Activated CD4-positive, alpha-beta T cell treated with anti-CD3 and anti-CD28 coated beads, Interleukin-2, Interleukin-6, amounts not matched to agents 100 ng/mL and 50 ng/mL, durations not matched to agents 16 hours and 8 hours (primary cell): ENCODE measurements at places on chromosomes 7 and 10.

GRCh38 chr7:28939844-28940544, 18.1 kb downstream of the TRIL start:
- no peak for DNase-seq

DNA sequence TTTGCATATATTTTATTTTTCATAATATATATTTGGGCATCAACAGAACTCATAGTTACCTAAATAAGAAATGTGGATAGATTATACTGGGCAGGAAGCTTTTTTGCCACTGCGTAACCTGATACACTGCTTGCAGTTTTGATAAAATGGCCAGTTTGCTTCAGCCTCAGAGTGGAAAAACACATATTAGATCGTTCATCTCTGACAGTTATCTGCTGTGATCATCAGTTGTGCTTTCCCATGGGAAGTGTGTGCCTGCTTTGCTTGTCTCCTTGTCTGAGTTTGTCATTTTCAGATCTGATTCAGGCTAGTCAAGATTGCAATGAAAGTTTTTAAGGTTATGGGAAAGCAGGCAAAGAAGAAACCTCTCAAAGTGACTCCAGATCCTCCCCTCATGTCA, 54.0 kb downstream of the ADAM12 start:
- no peak for DNase-seq

- no peak for DNase-seq
Observed at GRCh38 chr7:69893906-69894305, 295.6 kb downstream of the AUTS2 start.

GRCh38 chr10:6222755-6223154, 20.0 kb downstream of the PFKFB3 start:
- DNase-seq: no peak

- DNase-seq: no peak
Observed at GRCh38 chr7:98988641-98989040, 110.3 kb downstream of the TRRAP start.

DNA sequence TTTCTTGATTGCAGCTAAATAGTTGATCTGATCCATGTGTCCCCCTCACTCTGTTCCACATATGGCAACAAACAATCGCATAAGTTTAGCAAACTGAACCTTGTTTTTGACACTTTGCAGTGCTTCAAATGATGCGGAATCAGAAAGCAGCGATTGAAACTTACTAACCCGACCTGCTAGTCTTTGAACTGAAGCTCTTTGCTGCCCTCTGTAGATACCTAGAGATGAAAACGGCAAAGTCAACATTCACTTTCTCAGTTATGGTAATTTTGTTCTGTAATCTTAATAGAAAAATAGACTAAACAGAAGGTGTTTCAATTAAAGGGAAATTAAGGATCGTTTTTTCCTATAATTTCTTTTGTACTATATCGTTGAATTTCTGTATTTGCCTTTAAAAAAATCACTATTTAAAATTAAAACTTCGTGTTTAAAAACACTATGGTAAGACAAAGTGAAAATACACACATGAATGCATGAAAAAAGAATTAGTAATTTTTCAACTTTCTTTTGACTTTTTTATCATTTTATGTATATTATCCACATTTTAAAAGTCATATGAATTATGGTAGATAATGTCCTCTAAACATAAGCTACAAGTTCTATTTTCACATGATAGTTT, 276.5 kb downstream of the MAGI2 start:
- DNase-seq: peak; percentile 21

- no peak for DNase-seq
Observed at GRCh38 chr7:100598425-100598824, 3.7 kb upstream of the PCOLCE start.

DNA sequence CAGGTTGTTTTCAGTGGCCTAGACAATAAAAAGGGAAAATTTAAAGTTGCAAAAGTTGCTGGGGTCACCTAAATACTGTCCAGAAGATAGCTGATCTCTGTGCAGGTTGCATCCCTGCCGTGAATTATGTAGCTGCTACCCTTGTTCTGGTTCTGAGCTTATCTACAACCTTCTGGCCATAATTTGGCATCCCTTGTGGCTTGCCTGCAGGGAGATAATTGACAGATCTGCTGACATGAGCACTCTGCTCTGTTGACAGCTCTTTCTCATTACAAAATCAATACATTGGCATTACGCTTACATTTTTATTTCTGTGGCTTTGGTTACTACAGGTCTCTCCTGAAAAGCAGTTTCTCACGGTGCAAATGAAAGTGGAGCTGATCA, 29.3 kb upstream of the HECTD2 start:
- no peak for DNase-seq

DNA sequence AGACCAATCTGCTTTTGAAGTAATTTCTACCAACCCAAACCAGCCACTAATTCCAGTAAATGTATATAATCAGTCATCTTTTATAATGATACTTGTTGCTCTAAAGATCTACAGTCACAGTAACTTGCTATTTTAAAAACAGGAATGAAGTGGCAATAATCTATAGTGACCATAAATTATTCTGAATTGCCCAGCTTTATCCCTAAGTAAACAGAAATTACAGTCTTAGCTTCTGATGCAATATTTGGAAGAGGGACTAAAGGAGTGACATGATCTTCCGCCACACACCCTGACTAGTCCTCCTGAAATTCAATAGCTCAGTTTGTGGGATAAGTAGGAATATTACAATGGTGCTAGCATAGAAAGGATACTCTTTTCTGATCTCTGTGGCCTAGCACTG, 96.1 kb downstream of the ATE1 start:
- no peak for DNase-seq

GRCh38 chr7:158975526-158976467, 119.4 kb downstream of the DYNC2I1 start:
- peak; percentile 19 for DNase-seq

- no peak for DNase-seq
Observed at GRCh38 chr10:110487411-110488331, 10.0 kb upstream of the DUSP5 start.

GRCh38 chr7:50405221-50405620, 44.9 kb downstream of the FIGNL1 start:
- no peak for DNase-seq

GRCh38 chr7:17600340-17600752, 301.9 kb downstream of the AHR start:
- no peak for DNase-seq

DNA sequence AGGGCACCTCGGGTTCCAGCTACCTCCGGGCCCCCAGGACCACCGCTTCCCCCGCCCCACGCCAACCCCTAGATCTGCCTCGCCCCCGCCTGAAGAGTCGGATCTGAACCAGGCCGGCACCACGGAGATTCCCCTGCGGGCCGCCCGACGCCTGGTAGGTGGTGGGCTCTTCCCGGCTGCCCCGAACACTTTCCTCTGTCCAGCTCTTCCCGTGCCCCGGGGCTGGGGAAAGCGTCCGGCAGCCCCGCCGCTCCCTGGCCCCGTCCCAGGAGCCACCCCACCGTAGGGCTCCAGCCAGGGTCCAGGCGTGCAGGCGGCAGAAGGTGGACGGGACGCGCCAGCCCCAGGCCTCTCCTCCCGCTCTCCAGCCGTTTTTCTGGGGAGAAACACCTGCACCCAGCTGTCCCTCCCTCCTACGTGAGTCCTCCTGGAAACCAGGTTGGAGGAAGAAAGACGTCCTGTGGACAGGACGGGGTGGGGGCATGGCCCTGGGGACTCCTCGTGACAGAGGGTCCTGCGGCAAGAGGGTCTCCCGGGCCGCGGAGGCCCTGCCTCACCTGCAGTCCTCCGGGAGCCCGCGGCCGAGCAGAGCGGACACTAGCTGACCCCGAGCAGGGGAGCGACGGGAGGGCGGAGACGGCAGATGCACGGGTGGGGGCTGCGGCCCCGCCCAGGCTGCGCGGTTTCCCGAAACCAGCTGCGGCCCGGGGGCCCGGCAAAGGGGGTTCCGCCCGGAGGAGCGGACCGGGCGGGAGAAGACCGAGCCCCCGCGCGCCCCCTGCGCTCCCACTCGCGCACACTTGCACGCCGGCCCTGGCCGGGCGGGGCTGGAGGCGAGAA, at the start of gene TMEM176B:
Gene TMEM176B, minus strand, starts transcription at position 624 of the 840 bp plus-strand sequence. CDS start 3,795 bp downstream, outside the sequence.
- no peak for DNase-seq

DNA sequence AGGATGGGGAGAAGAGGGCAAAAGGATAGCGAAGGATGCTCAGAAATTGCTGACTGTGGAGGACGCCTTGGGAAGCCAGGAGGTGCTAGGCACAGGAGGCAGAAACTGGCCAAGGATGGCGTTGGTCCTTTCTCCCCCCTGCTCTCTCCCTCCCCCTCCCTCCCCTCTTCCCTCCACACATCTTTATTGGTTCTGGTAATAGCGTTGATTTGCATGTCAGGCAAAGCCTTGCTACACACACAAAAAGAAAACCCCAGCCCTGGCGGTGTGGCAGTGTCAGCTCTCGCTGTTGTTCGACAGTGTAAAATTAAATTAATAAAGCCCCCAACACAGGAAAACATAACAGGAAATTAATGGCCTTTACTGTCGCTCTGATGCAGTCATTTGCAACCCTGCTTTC, 47.2 kb downstream of the PAX2 start:
- no peak for DNase-seq

GRCh38 chr7:4123823-4124222, 558.3 kb upstream of the FOXK1 start:
- no peak for DNase-seq

DNA sequence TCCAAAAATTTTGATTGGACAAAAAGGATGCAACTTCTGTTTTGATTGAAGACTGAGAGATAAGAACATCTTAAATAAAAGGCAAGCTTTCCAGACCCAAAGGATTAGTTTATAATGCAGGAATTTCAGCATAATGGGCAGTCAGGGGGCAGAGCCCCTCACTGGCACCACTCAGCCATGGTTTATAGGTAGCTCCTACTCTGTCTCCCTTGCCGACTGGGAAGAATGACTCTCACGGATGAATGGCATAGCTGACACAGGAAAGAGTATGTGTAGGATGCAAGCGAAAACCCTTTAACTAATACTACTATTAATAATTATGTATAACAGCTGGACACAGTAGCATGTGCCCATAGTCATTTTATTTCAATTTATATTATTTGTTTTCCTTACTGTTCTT, 53.3 kb downstream of the GALNT11 start:
- DNase-seq: no peak

GRCh38 chr7:26451997-26452396, 160.3 kb downstream of the SNX10 start:
- no peak for DNase-seq

DNA sequence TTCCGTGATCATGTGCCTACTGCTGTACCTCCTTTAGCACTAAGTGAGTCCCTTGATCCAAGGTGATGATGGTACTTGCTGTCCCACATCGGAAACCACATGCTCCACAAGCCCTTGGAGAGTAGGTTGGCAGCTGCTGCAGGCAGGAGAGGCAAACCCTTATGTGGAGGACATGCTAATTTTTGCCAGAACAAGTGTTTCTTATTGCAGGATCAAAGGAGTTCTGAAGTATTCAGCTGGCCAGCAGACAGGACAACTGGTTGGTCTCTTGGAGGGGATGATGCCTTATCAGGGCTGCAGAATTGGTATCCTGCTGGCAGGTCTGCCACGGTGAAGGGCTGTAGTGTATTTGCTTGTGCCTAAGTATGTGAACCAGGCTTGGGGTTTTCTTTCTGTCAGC, 36.8 kb downstream of the NACAD start:
- DNase-seq: no peak

DNA sequence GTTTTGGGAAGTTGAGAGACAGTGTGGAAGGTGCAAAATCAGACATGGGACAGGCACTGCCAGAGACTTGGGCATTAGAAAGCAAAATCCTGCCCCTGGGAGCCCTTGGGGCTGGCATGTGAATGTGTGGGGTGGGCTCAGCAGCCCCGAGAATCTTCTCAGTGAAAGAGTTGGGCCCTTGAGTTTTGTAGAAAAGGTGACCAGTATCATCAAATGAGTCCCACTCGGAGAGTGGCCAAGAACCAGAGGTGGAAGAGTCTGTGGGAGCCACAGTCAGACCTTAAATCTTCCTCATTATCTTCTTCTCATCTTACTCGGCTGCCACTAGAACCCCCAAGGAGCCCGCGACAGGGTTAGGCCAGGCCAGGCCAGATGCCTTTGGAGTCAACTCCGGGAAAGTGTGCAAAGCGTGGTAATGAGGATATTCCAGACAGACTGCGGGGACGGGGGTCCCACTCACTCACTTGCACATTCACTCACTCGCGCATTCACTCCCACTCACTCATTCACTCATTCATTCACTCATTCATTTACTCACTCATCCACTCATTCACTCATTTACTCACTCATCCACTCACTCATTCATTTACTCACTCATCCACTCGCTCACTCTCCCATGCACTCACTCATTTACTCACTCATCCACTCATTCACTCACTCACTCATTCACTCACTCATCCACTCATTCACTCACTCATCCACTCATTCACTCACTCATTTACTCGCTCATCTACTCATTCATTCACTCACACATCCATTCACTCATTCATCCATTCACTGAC, 74.9 kb downstream of the CARD11 start:
- DNase-seq: no peak

DNA sequence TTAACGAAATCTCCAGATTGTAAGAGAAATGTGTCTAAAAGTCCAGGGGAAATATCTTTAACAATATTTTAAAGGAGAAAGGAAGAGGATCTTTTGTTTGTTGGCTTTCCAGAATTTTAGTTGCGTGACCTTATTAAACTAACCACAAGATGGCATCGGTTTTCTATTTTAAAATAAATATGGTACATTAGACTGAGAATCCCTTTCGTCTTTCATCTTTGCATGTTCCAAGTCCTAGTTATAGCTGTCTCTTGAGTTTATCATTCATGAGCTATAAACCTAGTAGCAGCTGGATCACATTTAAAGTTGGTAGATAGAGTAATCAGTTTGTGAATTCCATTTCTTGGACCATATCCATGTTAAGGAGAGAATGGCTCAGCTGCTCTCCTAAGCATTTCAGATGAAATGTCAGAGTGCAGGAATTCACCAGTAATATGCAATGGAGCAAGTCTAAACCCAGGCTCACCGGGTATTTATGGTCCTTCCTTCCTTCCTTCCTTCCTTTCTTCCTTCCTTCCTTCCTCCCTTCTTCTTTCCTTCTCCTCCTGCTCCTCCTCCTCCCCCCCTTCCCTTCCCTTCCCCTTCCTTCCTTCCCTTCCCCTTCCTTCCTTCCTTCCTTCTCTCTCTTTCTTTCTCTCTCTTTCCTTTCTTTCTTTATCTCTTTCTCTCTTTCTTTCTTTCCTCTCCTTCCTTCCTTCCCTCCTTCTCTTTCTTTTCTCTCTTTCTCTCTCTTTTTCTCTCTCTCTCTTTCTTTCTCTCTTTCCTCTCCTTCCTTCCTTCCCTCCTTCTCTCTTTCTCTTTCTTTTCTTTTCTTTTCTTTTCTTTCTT, 57.8 kb upstream of the RAB18 start:
- peak; percentile 20 for DNase-seq

DNA sequence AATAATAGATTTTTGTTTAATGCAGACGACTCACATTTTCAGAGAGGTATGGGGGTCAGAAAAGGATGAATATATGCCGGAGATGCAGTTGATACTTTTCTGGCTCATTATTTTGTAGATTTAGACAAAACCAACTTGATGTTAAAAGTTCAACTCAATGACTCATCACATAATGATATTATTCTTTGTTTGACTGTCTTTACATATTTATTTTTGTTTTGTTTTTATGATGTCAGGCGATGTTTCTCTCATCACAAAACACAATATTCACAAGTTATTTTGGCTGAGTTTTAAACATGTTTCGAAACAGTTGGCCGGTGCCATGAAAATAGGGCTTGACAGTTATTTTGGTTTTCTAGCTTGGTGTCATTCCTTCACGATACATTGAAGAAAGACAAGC, 1.3 kb downstream of the GJD4 start:
- DNase-seq: no peak
